ENCODE measurements at places on chromosomes 3 and 15.
A peak's percentile ranks its signal among the peaks of the same experiment; 100 is the strongest.

DNA sequence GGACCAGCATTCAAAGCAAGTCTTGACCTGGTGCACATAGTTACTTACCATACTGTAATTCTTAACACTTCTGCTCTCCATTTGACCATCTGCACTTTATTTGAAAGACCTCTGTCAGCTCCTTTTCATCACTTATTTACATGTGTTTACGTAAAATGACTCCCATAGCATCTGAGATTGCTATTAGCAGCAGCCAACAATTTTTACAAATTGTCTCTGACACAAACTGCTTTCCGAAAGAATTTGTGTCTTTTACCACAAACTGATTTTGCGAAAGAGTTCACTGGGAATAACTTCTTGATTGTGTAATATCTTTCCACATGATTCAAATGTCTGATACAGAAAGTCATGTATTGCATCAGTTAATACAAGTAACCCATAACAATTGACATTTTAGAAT is 144.1 kb upstream of the PEX5L start:
- no peak for DNase-seq

GRCh38 chr3:196741249-196741889 is 1.7 kb downstream of the PAK2 start:
- DNase-seq = no peak

GRCh38 chr3:112873632-112874031 is 27.0 kb upstream of the CD200R1L start:
- no peak for DNase-seq

DNA sequence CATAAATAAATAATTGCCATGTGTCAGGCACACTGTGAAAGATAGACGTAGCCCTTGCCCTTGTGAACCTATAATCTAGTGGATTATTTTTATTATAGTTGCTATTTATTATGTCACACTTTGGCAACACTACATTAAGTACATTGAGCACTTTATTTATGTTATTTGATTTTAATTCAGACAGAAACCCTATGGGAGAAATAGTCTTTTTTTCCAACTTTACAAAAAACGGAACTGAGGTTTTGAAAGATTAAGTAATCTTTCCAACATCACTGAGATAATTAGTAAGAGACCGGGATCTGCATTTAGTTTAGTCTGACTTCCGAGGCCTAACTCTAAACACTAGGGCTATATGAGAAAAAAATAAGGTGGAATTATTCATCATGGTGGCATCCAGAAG is 2.8 kb upstream of the FILIP1L start:
- DNase-seq = no peak

DNA sequence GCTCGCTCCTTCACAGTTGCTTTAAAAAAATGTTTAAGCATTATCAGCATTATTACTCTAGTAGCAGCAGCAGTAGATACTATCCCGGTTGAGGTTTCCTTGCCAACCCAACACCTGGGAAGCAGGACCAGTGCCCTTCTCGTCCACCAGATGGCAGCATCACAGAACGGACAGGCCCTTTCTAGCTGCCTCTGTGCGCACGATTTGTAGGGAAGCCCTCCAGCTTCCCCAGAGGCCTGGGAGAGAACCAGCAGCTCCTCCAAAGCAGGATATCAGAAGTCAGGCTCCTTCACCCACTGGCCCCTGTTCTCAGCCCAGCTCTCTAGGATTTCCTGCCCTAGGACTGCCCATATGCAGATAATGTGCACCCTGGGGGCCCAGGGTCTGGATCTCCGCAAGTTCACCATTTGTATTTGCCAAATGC is 16.8 kb upstream of the ESYT3 start:
- DNase-seq = peak; percentile 18

DNA sequence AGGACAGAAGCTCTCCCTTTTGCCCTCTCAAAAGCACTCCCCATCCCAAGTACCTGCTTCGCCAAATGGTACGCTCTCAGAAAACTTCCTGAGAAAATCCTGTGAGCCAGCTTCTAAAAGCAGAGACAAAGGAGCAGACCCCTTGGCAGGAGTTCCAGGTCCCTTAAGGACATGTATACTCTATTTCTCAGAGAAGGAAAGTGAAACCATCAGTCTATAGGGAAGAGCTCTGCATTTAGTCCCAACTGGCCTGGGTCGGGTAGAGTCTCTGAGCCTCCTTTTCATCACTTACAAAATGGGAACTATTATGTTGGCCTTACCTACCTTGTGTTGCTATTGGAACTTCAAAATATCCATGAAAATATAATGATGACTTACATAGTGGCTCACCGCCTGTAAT is 19.7 kb downstream of the DAPK2 start:
- no peak for DNase-seq

GRCh38 chr3:9347887-9348286 is 15.0 kb upstream of the THUMPD3 start:
- no peak for DNase-seq

DNA sequence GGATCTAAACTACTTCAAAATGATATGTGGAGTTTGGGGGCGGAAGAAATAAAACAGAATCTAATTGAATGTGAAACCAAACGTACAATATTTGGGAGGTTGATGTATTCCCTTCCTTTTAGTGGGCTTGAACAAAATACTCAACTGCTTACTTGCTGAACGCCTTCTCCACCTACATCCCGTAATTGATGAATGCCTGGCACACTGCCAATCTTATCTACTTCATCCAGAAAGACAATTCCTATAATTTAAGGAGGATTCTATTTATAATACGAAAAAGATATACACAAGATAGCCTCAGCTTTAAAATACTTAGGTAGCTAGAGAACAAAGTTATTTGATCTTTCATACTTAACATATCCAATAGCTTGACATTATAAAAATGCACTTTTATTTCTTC is 23.1 kb upstream of the PDCD7 start:
- DNase-seq = no peak

DNA sequence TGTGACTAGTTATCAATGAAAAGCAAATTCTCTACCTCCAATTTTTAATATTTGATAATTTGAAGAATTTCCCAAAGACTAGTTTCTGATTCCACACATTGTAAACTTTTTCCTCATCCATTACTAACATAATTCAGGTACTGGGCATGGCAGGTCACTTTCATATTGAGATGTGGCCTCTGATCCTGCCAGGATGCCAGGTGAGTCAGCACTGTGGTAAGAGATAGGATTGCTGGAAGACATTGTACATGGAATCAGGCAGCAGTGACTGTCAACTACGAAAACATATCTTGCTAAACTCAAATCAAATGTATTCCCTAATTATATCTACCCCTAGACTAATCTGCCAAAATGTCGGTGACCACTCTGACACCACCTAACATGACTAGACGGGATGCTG is 33.2 kb upstream of the POU1F1 start:
- no peak for DNase-seq

DNA sequence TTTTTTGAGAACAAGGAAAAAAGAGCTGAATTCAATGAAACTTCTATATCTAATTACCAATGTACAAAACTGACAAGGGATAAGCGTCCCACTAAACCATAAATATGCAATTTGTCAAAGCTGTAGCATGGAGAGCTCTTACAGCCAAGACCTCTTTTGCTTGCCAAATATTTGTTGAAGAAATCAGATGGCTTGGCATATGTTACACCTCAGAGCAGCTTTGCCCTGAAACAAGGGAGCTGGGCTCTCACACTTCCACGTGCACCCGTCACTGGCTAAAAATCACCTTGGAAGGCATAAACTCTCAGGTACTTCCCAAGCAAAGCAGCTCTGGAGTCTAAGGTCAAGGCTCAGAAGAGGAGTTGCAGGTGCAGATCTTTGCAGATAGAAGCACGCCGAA is 324.7 kb upstream of the SLCO3A1 start:
- no peak for DNase-seq

GRCh38 chr3:148631124-148631903 is 66.4 kb upstream of the AGTR1 start:
- no peak for DNase-seq

- no peak for DNase-seq
These were observed 49.2 kb downstream of the NEK10 start for GRCh38 chr3:27319847-27320526.

GRCh38 chr15:93803421-93804152 is 427.8 kb upstream of the MCTP2 start:
- no peak for DNase-seq

DNA sequence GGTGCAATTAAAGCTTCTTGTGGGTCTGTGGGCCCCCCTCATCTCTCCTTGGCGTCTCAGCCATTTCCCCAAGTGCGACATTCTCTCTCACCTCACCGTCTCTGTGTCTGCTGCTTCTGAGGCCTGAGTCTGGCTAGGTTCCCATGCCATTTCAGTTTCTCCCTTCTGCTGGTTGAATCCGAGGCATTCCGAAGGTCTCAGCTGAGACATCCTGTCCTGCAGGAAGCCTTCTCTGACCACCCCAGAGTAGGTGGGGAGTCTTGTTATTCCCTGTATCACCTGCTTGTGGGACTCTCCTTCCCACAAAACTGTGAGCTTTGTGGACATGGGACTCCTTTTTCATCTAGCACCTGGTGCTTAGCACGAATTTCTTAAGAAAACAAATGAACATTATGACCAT is 78.3 kb downstream of the ASB7 start:
- DNase-seq = no peak

DNA sequence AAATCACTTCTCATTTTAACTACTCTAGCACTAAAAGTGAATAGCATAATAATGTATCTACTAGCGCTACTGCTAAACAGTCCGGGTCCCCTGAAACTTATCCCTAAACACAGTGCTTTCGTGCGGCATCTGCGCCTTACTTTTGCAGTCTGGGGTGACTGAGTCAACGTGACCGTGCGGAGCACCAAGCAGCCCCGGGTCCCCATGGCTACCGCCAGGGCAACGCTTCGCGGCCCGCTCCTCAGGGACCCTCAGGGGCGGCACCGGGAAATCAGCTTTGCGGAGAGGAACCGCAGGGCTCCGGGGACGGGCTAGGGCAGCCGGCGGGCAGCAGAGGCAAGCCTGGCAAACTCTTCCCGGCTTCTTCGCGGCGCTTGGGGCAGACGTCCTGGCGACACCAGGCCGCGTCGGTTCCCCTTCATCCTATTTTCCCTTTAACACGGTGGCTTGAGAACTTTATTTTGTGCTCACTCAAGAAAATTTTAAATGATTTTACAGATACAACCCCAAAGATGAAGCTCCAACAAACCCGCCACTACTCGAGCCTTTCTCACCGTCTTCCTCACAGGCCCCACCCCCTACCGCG is 757 bp upstream of the DIPK2A start:
- DNase-seq = peak; percentile 19

DNA sequence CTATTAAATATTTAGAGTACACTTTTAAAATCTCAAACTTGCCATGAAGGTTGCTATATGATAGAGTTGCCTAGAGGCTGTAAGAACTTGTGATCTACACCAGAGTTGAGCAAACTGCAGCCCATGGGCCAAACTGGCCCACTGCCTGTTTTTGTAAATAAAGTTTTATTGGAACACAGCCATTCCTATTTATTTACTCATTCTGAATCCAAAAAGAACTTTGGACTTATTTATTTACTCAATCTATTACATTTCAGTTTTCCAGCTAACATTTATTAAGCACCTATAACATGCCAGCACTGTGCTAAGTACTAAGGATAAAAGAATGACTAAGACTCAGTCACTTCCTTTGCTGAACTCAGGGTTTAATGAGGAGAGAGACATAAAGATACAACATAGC is 403.6 kb downstream of the ERC2 start:
- DNase-seq = no peak

GRCh38 chr3:25033407-25034029 is 394.5 kb upstream of the RARB start:
- no peak for DNase-seq

DNA sequence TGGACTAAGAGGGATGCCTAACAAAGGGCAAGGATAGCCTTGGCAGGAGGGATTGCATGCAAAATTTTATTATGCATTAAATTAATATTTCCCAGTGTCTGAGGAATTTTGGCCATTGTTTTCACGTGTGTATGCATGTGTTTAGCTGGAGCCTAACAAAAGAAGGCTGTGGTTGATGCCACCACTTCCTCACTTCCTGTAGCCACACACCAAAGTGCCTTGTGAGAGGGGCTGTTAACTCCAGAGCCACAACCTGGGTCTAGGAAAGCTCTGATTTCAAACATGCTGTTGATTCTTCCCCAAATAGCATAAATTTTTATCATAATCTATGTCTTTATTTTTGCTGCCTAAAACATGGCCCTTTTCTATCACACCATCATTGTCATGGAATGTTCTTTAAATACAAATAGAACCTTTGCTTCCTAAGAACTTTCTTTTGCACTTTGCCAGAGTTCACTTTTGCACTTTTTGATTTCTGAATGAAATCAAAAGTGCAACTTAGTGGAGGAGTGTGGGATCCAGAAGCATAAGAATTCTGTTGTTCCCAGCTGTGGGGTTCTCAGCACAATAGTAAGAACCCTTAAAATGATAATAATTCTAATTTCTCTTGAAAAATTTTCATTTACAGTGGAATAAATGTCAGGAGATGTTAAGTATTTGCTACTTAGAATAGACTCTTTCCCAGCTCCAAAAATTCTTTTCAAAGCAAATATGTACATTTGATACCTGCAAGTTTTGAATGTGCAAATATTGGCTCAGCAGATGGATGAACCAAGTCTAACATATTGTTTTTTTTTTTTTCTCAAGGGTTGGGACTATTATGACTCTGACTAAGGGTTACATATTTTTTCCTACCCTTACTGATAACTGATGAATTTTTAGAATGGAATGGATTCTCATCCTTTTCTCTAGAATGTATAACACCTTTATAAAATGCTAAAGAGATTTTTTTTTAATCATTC is 35.6 kb upstream of the SPTSSB start:
- DNase-seq = no peak

- DNase-seq = no peak
These were observed 237.4 kb upstream of the LRTM1 start for GRCh38 chr3:55165278-55165677.

- DNase-seq = no peak
These were observed 4.6 kb upstream of the TRIM71 start for GRCh38 chr3:32813180-32813579.

DNA sequence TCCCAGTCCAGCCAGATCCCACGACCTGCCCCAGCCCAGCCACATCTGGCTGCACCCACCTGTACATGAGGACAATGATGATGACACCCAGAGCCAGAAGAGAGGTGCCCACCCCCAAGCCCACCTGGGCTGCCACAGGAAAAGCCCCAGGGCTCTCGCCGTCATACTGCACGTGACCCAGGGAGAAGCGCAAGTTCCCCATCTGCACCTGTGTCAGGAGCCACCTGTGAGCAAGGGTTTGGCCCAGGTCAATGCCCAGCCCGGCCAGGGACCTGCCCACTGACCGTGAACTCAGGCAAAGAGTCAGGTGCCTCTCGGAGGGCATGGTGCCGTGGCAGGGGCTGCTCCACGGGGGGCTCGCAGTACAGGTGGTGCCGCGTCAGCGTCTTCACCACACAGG is 16.3 kb downstream of the PLXNB1 start:
- DNase-seq = no peak

GRCh38 chr3:173398111-173398479 is 551 bp downstream of the NLGN1 start:
- DNase-seq = no peak

DNA sequence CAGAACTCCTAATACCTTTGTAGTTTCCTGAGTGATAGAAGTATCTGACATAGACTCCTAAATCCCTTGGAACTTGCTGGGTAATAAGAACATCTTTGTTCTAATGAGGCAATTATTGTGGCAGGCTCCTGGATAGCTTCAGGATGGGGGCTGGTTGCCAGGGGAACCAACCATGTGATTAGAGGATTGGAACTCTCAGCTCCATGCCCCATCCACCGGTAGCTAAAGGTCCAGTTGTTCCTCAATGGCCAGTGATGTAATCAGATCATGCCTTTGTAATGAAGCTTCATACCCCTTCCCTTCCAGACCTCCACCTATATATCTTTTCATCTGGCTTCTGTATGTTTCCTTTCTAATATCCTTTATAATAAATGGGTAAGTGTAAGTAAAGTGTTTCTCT is 221.2 kb upstream of the ALCAM start:
- no peak for DNase-seq

Data from activated CD8-positive, alpha-beta memory T cell treated with anti-CD3 and anti-CD28 coated beads for 1 hour (primary cell).